ENCODE measurements at places on chromosomes 3 and 15.

DNA sequence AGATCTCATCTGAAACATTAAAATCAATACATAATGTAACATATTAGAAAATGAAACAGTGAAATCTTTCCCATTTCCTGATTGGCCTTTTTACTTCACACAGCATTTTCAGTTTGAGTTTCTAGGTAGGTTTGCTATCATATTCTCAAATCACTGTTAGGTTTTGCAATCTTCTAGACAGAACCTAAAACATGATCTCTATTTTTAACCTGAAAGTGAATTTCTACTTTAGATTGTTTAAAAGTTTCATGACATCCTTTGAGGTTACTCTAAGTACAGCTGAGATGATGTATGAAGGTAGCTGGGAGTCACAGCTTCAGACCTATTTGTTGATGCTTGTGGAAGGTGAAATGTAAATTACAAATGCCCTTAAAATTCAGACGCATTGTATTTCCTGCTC lies 118.4 kb upstream of the GPR149 start:
- DNase-seq = no peak

DNA sequence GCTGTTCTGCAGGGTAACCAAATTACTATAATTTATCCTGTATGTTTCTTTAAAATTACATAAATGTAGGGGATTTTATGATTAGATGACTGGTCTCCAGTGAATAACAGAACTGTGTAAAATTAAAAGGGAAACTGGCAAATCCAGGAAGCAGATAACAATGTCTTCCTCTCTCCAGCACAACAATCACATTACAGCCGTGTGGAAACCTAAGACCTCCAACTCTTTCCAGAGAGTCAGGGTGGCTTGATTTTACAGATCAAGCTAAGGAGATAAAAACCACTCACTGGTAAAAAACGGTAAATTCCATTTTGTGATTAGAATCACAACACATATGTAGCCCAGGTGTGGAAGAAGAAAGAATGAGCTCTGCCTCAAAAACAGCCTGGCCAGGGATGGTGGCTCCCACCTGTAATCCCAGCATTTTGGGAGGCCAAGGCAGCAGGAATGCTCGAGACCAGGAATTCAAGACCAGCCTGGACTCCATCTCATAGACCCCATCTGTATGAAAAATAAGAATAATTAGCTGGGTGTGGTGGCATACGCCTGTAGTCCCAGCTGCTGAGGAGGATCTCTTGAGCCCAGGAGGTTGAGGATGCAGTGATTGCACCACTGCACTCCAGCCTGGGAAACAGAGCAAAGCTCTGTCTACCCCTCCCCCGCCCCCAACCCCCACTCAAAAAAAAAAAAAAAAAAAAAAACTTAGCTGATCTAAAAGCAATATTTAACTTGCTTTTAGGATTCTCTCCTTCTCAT lies 29.0 kb downstream of the IL17RD start:
- DNase-seq = no peak

GRCh38 chr3:172836390-172836997 lies 86.0 kb downstream of the ECT2 start:
- DNase-seq = peak; percentile 41

DNA sequence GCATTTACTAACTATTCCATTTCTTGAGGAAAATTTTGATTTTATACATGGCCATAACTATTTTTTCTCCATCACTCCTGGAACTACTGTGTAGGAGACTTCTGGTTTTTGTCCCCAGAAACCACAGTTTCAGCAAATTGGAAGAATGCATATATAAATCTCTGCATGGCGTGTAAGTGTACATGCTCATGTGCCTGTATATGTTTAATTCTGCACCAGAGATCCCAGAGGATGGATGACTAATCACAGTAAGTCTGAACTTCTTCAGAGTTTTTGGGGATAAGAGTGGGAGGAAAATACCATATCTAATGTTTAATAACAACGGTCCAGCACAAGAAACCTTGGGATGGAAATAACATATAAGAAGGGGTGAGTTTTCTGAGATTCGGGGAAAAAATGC lies 10.9 kb upstream of the COL6A6 start:
- no peak for DNase-seq

DNA sequence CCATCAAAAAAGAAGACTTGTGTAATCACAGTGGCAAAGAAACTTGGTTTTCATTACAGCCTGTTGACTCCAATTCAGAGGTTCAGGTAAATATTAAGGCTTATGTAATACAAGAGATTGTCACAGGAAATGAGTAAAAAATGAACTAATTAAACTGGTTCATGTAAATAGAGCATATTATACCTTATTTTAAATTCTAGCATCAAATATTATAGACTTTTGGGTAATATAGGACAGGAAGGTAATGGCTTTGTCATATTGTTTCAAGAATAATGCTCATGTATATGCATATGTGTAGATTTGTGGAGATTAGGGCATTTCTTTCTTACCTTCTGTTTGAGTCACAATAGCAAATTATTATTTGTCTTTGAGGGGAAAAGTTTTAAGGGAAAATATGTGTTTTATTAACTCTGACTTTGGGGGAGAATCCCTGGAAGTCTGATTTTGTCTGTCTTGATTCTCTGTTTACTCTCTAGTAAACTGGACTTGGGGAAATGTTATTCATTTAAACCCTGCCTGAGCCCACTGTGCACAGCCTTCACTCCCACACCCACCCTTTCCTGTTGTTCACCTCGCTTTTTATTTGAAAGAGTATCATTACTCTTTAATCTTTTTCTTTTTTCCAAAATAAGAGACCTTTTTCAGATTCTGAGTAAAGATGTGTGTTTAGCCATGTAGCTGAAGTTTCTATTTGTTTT lies 43.0 kb downstream of the RASA2 start:
- DNase-seq = no peak

Measured in nephron progenitor cell (in vitro differentiated cells).